ENCODE measurements at places on chromosomes 5 and 9.

GRCh38 chr9:123561046-123561445 lies 205.0 kb downstream of the CRB2 start:
- DNase-seq = no peak

- DNase-seq = no peak
These were observed 6.8 kb downstream of the HSPB3 start for GRCh38 chr5:54462281-54462680.

GRCh38 chr5:133799571-133800237 lies 168.7 kb downstream of the C5orf15 start:
- DNase-seq = no peak

DNA sequence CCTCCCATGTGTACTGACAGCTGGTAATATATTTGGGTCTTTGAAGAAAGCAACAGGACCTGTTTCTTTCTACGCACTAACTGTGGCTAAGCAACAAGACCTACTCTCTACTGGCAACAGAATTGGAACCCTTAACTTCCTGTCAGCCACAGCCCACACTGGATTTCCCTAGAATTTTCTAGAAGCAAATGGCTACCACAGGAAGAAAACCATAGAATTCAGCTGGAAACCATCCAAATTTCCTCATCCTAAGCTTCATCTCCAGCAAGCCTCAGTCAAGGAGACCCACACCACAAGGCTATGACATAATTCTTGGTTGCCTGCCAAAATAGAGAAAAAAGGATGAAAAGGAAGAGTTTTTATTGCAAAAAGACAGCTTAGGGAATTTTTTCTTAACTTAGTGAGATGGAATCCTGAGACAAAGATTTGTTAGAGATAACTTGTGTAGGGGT lies 171.8 kb upstream of the TNC start:
- peak; percentile 92 for DNase-seq

DNA sequence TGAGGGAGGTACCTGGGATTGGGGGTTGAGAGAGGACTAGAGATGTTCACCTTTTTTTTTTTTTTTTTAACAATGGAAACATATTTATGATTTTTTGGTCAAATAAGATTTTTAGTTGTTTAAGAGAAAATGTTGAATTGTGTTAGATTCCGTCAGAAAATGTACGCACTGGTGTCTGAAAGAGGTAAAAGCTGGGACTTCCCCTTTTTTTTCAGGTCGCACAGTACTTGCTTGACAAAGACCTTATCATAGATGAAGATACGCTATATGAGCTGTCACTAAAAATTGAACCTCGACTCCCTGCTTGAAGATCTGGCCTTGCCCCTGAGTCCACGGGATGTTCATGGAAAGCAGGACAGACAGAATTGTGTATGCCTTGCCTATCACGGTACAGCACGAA lies 7.7 kb upstream of the CKMT2 start:
- DNase-seq = no peak

DNA sequence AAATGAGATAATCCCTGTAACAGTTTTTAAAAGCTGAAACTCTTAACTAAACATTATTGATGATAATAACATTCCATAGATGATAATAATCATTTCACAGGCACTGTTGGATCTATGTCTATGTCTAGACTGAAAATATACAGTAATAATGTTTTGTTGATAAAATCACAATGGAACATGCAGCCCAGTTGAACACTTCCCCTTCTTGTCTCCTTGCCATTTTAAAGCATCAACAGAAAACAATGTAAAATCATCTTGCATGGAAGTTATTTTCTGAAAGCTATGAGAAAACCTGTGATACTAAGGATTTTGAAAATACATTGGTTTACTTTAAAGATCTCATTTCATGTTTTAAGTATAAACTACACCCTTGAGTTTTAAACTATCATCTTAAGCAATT lies 1.9 kb downstream of the GAPT start:
- DNase-seq = no peak

GRCh38 chr9:109497226-109498153 lies 617 bp downstream of the PTPN3 start:
- DNase-seq = no peak

DNA sequence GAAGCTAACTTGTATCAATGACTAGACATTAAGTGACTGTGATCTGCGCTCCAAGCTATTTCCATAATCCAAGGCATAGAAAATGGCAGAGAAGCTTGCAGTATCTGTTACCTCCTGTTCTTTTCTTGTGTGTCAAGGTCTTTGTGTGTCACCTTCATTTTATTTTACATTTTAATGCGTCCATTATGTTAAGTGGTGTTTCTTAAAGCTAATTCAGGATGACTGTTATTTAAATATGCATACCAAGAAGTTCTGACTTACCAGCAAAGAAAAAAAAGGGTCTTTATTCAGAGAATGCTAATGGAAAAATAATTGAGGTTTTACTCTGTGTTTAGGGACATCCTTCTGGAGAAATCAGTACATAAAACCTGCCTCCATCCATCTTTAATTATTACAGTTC lies 52.3 kb downstream of the STK32A start:
- no peak for DNase-seq

DNA sequence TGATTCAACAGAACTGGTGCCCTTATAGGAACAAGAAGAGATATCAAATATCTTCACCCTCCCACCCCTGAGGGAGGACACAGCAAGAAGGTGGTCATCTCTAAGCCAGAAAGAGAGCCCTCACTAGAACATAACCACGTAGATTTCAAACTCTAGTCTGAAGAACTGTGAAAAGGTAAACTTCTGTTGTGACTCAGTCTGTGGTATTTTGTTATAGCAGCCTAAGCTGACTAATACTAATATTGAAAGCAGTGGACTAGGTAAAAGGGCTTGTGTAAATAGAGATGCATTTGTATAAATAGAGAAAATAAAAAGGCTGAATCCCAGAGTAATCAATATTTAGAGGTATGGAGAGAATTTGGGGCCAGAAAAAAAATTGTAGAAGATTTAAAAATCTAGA lies 157.6 kb upstream of the CCNH start:
- no peak for DNase-seq

GRCh38 chr9:135581636-135582426 lies 20.3 kb downstream of the PAEP start:
- no peak for DNase-seq

DNA sequence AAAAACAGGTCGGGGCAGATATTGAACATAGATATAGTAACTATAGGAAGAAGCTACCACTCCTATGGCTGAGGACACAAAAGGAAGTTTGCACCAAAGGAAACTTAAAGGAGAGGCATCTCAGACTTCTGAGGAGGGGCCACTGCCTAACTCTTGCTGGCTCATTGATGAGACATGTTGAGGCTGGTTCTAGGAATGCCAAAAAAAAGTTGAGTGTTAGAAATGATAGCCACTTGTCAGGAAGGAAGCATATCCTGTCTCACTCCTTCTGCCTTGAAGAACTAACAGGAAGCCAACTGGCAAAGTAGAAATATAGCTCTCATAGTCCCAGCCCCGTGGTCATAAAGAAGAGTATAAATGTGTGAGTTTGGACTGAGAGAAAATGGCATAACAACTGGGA lies 23.3 kb upstream of the STOM start:
- DNase-seq = no peak

DNA sequence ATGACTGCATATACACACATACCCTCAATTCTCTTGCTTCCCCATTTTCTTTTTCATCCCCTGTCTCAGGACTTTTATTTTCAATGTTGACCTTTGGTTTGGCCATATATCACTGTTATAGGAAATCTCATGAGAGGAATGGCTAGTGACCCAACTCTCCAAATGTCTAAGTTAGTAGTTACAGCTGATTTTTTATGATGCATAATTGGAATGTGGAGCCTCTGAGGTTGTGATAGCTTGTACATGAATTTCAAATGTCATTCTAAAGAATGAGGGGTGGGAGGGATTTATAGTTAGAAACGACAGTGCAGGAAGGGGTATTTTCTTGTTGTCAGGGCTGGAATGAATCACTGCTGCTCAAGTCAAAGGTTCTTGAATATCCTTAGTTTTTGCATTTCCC lies 356.1 kb downstream of the NTRK2 start:
- DNase-seq = no peak

DNA sequence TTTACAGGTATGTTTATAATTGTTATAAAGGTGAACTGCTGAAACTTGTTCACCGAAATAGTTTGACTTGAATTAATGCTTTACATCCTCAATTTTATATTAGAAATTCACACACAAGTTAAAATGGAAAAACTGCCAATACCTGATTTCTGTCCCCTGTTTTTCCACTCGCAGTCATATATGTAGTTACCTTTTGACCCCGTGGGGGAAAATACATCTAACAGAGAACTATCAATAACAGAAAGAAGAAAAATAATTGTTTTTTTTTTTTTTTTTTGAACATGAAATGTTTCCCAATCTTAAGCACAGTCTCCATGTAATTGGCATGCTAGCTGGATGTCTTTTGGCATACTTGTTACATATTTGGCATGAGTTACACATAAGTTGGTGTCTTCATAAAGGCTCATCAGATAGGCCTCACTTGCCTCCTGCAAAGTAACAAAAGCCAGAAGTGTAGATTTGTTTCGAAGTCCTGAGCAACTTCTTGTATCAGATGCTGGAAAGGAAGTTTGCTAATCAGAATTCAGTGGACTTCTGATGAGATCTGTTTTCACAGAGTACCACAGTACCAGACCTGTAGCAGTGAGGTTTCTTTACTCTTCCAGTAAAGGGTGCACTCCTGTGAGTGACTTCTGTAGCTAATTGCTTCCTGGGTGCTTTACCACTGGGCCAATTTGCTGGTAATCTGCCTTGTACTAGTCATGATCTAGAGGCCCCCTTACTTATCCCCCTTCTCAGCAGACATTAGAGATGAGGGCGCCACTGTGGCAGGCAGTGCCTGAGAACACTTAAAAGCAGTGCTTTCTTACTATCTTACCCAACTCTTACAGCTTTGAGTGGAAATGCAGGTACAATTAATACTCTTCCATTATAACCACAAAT lies 36.2 kb upstream of the CXXC5 start:
- no peak for DNase-seq

DNA sequence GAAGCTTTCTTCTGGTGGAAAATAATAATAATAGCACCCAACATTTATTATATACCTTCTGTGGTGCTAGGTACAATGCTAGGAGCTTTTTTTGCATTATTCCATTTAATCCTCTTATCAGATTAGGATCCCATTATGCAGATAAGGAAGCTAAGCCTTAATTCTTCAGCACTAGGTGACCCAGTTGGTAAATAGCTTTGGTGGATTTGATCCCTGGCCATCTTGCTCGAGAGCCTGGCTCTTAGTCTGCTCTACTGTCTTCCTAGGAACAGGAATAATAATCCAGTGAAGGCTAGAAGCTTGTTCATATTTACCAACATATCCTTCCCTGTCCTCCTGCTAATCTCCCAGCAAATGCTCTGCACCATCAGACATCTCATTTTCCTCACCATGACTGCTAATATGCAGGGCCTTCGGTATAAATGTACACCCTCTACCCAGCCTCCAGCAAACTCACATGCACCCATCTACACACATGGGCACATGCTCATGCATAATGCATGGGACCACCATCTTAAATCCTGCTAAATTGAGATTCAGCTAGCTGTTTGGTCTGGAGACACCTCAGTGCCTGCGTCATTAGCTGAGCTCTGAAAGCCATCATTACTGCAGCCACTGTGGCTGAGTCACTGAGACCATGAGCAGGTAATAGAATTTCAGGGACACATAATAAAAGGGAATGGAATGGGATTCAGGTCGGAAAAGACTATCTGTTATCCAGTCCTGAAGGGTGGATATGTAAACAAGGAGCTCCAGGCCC lies 87.5 kb downstream of the TRIM32 start:
- no peak for DNase-seq

DNA sequence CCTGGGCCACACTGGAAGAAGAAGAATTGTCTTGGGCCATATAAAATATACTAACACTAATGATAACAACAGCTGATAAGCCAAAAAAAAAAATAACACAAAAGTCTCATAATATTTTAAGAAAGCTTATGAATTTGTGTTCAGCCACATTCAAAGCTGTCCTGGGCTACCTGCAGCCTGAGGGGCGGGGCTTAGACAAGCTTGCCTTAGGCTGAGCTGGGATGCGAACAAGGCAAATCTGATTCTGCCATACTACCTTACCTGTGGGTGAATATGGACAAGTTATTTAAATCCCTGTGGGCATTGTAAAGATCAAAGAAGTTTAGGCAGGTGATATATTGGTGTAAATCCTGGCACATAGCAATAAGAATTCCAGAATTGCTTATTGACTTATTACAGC lies 212.3 kb upstream of the ATP10B start:
- DNase-seq = no peak

GRCh38 chr9:8643896-8644295 lies 844.3 kb upstream of the DMAC1 start:
- DNase-seq = no peak

- no peak for DNase-seq
These were observed 32.7 kb downstream of the FAM13B start for GRCh38 chr5:138000102-138000723.

Measured in fibroblast of skin of left quadriceps (primary cell).